ENCODE measurements at places on chromosomes 5 and 9.
A peak's percentile ranks its signal among the peaks of the same experiment; 100 is the strongest.

- DNase-seq = no peak
Measured at GRCh38 chr9:18275313-18275990, 198.5 kb upstream of the ADAMTSL1 start.

DNA sequence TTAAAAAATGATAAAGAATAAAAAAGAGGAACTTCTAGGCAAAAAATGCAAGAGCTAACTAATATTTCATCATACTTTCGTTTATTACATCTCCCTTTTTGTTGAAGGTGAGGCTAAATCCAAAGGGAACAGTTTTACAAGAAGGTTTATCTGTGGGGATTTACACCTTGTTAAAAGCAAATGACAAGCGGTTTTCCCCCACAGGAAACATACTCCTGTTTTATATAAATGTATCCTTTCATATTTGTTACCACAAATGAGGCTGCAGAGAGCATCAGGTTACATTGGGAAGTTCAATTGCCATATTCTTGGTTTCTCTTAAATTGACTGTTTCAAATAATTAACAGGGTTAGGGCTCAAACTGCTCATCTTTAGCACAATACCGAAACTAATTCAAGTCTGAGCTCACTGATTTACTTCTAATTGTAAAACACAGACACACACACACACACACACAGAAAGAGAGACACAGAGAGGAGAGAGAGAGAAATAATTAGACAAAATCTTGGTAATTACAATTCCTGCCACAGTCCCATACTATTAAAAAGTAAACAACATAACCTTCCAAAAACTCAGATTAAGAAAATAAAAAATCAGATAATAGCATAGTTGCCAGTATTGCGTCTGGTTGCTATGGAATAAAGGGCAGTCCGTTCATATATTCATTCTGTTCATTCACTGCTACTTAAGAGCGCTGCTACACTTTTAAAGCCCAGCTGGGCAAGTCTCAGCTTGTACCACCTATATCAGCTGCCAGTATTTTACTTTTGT lies 17.1 kb downstream of the RFX3 start:
- no peak for DNase-seq

GRCh38 chr5:59829386-59829785 lies 64.1 kb downstream of the PDE4D start:
- DNase-seq = no peak

- DNase-seq = peak; percentile 35
Measured at GRCh38 chr5:59036274-59036961, 453.5 kb downstream of the RAB3C start.

GRCh38 chr5:137186759-137187461 lies 312.2 kb downstream of the SPOCK1 start:
- DNase-seq = no peak

- DNase-seq = no peak
Measured at GRCh38 chr5:124519396-124519795, 227.0 kb downstream of the ZNF608 start.

GRCh38 chr9:71680189-71680980 lies 87.9 kb downstream of the CEMIP2 start:
- DNase-seq = no peak

GRCh38 chr5:167255926-167256325 lies 1035.5 kb upstream of the WWC1 start:
- no peak for DNase-seq

Data from effector CD4-positive, alpha-beta T cell (primary cell).